ENCODE measurements at places on chromosomes 2 and 18. TPM values are rescaled to one million over a fixed set of nuclear protein-coding genes. Genes with fewer than 3 reads are reported as not detected.

KCTD1 gene
- total RNA-seq = 17.4 TPM

TUBA4B gene
- total RNA-seq = not detected

LCT gene
- total RNA-seq = not detected

PSMA8 gene
- total RNA-seq = not detected

CCDC102B gene
- 1.1 TPM for total RNA-seq

CAD gene
- 55.8 TPM for total RNA-seq

TMEFF2 gene
- 0.11 TPM for total RNA-seq

CCDC148 gene
- total RNA-seq = 0.66 TPM

MREG gene
- 2.0 TPM for total RNA-seq

SLC38A11 gene
- total RNA-seq = 2.0 TPM

CCBE1 gene
- total RNA-seq = 204 TPM

MAB21L4 gene
- total RNA-seq = not detected

- DNase-seq = peak; percentile 65
Measured at GRCh38 chr2:47339745-47340541, 63.0 kb upstream of the MSH2 start.

GRCh38 chr2:205709319-205709718 lies 27.0 kb downstream of the NRP2 start:
- DNase-seq = no peak

DNA sequence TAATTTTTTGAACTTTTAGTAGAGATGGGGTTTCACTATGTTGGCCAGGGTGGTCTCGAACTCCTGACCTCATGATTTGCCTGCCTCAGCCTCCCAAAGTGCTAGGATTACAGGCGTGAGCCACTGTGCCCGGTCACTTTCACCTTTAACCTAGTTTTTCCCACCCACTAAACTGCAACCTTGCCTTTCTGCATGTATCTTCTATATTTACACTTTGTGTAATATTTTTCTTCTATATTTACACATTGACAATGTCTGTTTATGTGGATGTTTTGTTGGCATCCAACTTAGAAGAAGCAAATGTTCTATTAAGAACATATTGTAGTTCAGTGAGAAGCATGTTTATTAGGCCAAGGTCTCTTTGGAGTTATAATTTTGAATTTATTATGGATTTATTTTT lies 26.7 kb downstream of the SNRPD1 start:
- DNase-seq = no peak

- DNase-seq = peak; percentile 52
Measured at GRCh38 chr18:59996370-59996966, 96.7 kb downstream of the PMAIP1 start.

DNA sequence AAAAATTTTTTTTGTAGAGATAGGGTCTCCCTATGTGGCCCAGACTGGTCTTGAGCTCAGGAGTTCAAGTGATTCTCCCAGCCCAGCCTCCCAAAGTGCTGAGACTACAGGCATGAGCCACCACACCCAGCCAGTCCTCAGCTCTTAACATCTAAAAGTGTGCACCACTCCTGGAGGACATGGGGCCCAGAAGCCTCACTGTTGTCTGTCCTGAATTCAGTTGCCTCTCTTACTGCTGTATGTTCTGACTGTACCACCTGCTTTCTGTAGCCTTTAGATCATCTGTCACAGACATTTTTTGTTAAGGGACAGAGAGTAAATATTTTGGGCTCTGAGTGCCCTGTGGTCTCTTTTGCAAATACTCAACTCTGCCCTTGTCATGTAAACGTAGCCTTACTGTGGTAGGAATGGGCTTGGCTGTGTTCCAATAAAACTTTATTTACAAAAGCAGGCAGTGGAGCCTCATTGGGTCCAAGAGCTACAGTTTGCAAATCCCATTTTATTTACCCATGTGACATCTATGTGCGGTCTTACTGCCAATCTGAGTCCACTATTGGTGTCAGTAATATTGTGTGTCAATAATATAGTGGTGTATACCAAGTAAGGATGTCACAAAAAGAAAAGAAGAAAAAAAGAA lies 38.1 kb downstream of the TMEM37 start:
- no peak for DNase-seq

DNA sequence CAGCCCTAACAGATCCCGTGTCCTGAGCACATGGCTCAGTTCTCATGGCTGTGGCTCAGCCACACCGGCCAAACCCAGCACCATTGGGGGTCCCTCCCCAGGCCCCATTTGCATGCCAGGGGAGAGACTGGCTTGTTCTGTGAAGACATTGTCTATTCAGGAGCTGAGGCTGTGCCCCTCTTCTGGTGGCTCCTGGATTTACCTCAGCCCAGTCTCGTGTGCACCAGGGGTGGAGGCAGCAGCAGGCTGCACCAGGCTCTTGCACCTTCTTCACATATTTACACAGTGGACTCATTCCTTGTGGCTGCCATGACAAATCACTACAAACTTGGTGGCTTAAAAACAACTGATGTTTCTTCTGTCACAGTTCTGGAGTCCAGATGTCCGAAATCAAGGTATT lies 92.4 kb upstream of the ITGA6 start:
- peak; percentile 13 for DNase-seq

- DNase-seq = no peak
Measured at GRCh38 chr2:206031950-206032567, 53.9 kb downstream of the INO80D start.

- peak; percentile 99 for DNase-seq
Measured at GRCh38 chr18:68177807-68178702, 536.9 kb downstream of the TMX3 start.

GRCh38 chr2:8153258-8153718 lies 528.6 kb upstream of the ID2 start:
- no peak for DNase-seq

GRCh38 chr2:197324801-197325200 lies 14.2 kb upstream of the ANKRD44 start:
- DNase-seq = no peak

DNA sequence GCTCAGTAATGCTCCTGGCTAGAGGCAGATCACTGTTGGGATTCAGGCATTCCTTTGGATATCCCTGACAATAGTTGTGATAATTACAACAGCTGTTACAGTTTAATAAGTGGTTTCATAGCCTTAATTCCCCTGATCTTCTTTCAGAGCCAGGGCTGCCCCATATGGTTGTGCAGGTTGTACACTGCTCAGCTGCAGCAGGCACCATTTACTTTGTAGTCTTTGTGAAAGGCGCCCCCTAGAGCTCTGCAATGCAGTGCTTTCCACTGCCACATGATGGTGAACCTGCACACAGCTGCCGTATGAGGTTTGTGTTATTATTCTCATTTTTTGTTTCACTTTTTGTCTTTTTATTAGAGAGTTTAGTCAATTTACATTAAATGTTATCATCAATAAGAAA lies 239.1 kb downstream of the KCNS3 start:
- DNase-seq = peak; percentile 64

GRCh38 chr2:16438613-16439321 lies 226.9 kb downstream of the CYRIA start:
- no peak for DNase-seq

DNA sequence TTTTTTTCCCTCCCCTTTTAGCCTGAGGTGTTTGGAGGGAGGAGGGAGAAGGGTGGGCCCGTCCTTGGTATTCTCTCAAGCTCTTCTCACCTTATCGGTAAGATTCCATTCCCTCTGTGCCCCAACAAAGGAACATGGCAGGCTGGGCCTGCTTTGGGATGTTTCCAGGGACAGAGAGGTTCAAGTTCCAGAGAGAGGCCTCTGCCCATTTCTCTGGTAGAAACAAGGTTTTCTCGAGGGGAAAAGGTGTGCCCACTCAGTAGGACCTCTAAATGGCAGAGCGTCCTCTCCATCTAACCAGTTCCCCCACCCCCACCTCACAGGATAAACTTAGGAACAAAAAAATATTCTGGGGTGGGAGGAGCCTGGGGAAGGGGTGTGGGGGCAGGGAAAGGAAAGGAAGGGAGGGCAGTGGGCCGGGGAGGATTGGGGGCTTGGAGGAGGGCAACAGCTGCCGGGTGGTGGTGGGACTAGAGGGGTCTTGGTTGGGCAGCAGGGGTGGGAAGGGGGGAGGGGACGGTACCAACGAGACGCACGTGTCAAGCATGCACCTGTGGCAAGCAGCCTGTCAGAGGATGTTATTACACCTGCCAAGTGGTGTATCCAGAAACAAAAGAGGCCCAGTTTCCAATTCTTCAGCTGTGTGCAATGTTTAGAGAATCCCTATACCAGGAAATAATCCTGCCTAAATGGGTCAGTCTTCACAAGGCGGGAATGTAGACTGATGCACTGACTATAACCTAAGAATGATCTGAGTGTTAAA lies 2.1 kb downstream of the PCBP1 start:
- DNase-seq = no peak

- DNase-seq = no peak
Measured at GRCh38 chr2:241859436-241860183, 916 bp upstream of the PDCD1 start.

DNA sequence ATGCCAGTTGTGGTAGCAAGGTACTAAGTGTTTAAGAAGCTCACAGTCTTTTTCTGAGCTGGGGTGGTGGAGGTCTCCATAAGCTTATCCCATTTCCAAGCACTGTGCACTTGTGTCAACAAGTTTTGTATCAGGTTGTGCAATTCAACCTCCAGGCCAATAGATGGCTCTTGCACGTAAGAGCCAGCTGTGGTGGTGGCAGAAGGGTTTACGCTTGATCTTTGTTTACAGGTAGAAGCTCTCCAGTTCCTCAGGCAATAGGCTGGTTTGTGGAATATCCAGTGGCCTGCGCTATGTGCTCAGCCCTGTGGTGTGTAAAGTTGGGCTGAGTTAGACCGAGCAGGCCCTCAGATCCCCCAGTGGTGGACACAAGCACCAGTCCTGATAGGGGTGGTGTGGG lies 89.7 kb upstream of the CNTNAP5 start:
- DNase-seq = no peak

GRCh38 chr18:5542515-5543035 lies 1.2 kb downstream of the EPB41L3 start:
- DNase-seq = no peak

DNA sequence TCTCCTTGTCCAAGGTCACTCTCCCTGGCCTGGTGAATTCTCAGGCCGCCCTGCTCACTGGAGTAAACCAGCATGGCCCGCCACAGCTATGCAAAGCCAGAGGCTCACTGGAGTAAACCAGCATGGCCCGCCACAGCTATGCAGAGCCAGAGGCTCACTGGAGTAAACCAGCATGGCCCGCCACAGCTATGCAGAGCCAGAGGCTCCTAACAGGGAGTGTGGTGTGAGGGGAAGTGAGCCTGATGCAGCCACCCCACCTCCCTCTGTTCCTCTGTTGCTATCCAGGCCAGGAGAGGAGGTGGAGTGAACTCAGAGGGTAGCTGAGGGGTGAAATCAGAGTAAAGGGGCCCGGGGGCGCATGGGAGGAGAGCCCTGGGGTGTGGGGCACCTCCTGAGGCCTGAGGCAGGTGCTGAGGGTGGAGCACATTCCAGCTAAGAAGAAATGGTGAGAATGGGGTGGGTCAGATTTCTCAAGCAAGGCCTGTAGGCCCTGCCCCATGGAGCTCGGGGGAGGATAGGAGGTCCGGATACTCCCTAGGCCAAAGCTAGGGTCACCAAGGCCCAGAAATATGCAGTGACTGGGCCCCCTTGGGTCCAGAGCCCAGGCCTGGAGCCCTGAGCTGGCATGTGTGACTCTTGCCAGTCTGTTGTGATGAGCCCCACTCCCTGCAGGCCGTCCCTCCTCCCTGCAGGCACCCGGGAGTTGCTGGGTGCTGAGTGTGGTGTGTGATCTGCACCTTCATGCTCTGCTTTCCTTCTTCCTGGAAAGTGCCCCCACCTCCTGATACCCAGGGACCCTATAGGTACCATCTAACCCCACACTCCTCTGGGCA lies 1.5 kb downstream of the ATP6V1B1 start:
- DNase-seq = peak; percentile 9

GRCh38 chr2:217901835-217902378 lies 100.9 kb downstream of the TNS1 start:
- DNase-seq = peak; percentile 55

DNA sequence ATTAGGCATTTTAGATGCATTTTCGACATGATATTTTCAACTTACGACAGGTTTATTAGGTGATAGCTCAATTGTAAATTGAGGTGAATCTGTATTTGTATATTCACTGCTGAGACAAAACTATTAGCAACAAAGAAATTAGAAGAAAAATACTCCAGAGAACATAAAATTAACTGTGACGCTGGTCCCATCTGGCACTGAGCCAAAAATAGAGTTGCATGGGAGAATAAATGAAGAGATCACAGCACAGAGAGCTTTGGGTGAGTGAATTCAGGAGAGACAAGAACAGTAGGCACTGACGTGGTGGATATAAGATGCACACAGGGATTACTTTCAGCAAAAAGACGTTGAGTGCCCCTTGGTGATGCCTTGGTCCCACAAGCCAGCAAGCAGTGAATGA lies 306.2 kb upstream of the RAB6C start:
- no peak for DNase-seq

GRCh38 chr2:232139171-232139594 lies 177.7 kb downstream of the DIS3L2 start:
- DNase-seq = no peak

- no peak for DNase-seq
Measured at GRCh38 chr2:78913257-78913656, 112.2 kb upstream of the REG3G start.

GRCh38 chr2:71746946-71747501 lies 293.7 kb downstream of the DYSF start:
- peak; percentile 47 for DNase-seq

DNA sequence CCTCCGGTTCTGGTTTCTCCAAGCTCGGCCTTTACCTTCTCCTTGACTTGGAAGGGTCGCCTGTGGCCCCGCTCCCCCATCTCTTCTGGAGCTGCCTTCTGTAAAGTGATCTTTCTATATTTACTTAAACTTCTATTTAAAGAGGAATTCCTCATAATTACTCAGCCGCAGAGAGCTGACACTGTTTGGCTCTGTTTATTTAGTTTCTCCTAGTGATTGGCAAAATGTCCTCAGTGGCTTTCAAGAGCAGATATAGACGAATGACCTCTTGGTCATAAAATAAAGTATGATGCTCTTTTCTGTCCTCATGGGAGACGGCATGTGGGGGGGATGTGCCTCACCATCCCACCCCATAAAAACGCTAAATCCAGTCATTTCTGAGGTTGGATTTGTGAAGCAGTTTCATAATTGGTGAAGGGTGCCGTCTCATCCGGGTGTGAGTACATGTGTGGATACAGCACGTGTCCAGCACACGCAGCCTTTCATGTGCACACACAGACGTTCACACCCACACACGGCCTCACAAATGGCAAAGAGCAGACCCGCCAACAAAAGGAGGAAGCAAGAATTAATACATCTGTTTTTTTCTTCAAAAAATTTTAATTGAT lies 43.4 kb upstream of the SMAD7 start:
- DNase-seq = peak; percentile 96

DNA sequence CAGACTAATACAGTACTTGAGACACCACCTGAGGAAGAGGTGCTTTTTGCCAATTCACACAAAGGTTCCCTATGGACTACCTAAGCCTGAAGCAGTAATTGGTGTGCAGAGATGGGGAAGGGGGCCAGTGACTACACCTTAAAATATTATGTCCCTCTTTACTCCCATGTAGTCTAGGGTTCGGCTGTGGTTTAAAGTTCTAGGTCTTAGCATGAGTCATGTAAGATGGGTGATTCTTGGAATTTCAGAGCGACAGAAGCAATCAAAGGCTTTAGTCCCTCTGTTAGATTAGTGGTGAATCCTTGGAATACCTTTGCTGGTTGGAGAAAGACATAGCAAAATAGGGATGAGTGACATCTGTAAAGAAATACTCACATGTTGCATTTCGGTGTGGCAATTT lies 14.3 kb upstream of the CCDC85A start:
- no peak for DNase-seq
